ENCODE measurements at places on chromosomes 7 and 10.

DNA sequence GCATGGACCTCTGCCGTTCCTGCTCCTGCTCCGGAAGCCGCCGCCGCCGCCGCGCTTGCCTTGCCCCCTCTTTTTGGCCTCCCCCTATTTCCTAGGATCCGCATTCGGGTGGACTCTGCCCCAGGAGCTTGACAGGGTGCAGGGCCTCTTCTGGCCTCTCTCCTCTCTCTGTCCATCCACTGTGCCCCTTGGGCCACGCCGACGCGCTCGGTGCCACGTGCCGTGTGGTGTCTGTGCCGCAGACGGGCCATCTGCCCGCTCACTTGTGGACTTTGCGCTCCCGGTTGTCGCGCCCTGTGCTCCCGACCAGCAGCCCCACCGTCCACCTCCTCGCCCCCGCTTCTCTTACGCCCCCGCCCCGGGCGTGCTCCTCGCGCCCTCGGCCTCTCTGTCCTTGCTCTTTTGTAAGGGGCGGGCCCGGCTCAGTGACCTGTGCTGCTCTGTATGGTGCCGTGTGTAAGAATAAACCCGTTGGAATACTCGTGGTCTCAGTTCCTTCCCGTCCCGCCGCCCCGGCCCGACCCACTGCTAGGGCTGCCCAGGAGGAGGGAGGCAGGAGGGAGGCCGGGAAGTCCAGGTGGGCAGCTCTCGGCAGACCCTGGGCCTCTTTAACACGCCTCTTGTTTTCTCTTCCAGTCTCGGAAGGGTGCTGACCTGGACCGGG, 37.0 kb downstream of the AGAP3 start:
- DNase-seq: no peak

- DNase-seq: no peak
Observed at GRCh38 chr10:102219370-102219769, 6.7 kb upstream of the ELOVL3 start.

- DNase-seq: peak; percentile 61
Observed at GRCh38 chr10:5692461-5693358, 8.1 kb downstream of the TASOR2 start.

DNA sequence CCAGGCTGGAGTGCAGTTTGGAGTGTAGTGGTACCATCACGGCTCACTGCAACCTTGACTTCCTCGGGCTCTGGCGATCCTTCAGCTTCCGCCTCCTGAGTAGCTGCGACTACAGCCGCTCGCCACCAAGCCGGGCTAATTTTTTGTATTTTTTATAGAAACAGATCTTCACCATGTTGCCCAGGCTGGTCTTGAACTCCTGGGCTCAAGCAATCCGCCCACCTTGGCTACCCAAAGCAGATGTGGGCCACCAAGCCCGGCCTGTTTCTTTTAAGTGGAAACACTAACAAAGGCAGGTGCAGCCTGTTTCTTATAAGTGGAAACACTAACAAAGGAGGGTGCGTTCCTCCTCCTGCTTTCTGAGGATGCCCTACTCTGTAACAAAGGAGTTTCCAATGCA, 18.2 kb downstream of the PRF1 start:
- no peak for DNase-seq

- no peak for DNase-seq
Observed at GRCh38 chr10:47063858-47064257, 152.6 kb downstream of the PTPN20 start.

DNA sequence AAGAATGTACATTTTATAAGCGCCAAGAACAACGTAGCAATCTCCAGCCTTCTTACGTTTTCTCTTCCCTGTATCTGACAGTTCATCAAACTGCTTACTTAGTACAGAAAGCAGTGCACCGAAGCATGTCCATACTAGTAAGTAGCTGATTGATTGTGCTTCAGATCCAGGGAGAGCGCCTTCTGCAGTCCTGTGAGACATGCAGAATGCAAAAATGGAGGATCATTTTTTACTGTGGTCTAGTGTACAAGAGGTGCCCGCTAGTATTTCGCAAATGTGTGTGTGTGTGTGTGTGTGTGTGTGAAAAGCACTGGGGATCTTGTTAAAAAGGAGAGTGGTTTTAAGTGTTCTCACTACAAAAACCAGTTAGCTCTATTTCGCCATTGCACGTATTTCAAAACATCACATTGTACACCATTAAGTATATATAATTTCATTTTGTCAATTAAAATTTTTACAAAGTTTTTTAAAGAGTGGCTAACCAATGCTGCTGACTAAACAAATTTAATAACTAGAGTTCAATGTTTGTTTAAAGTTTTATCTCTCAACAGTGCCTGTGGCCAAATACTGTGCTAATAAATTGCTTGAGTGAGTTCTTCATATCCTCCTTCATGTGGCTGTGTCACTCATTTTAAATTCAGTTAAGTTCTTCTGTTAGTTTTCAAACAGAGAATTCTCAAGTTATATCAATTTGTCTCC, 99.6 kb downstream of the ZMYND11 start:
- no peak for DNase-seq

- no peak for DNase-seq
Observed at GRCh38 chr7:106767078-106767477, 98.0 kb upstream of the PIK3CG start.

GRCh38 chr7:23894892-23895569, 185.0 kb downstream of the STK31 start:
- no peak for DNase-seq

DNA sequence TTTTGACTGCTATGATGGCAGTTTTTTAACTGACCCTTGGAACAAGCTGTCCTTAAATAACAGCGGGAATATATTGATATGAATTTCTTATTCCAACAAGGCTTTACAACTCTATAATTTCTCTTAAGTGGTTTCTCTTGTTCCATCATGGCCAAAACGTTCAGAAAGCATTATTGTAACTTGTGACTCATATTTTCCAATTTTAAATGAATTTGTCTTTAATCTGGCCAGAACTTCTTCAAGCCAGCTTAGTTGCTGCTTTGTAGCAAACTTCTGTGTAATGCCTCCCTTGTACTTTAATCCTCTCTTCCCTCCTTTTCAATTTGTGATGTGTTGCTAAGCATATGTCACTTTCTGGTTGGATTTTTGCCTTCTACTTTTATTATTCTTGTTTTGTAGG, 271.9 kb downstream of the KIF20B start:
- no peak for DNase-seq

DNA sequence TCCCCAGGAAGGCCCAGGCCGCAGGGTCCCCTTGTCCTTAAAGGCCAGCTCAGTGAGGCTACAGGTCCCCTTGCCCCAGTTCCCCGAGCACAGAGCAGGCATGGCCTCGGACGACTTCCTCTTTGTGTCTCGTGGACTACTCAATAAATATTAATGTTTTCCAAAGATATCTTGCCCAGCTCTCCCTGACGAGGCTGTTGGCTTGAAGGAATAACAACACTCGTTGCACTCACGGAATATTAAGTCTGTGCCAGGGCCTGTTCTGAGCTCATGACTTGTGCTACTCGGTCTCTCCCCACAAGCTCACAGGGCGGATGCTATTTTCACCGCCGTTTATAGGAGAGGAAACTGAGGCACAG, 68.2 kb downstream of the CUX1 start:
- DNase-seq: no peak

DNA sequence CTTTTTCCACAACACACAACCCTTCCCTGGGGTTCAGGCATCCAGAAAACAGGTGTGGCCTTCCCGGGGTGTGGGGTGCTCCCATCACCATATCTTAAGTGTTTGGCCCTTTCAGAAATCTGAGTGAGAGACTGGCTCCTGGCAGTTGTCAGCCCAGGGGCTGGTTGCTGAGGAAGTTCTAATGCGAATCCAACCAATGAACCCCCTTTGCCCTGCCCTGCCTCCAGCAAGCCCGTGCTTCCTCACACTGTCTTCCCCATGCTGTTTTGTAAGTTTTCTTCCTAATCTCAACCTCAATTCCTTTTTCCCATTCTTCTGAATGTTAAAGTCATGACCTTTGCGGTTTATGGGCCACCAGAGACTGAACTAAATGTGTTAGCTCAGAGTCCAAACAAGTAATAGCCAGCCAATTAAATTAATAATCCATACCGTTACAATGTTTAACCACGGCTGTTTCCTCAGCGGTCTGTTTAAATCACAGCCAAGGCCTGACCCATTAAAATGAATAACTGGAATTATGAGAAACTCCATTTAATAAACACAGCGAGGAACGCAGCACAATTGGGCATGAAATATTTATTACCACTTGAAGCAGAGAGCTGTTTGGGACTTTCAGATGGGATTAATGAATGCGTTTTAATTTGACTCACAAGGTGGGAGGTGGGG, 90.9 kb upstream of the TCF7L2 start:
- DNase-seq: no peak

DNA sequence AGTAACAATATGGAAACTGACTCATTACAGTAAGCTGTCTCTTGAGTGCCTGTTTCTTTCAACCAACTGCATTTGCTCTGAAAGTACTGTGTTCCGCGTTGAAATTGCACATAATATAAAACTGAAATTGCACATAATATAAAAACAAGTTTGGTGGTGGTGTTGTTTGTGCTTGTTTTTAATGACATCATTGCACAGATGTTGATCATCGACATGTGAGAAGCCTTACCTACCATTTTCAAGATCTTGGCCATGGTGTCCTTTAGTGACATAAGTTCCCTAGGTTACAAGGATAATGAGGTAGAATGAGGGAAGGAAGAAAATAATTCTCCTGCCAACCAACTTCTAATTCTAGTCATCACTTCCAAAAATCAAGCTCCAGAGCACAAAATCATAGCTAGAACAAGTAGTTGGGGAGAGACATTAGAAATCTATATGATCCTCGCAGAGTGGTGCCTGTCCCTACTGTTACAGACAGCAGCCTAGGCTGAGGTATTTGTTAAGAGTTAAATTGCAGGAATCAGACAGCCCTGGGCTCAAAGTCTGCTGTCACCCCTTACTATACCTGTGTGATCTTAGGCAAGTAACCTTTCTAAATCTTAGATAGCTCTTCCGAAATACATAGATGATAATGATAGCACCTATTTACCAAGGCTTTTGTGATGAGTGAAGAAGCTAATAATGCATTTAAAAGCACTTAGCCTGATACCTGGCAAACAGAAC, 29.3 kb downstream of the DOCK4 start:
- DNase-seq: no peak

DNA sequence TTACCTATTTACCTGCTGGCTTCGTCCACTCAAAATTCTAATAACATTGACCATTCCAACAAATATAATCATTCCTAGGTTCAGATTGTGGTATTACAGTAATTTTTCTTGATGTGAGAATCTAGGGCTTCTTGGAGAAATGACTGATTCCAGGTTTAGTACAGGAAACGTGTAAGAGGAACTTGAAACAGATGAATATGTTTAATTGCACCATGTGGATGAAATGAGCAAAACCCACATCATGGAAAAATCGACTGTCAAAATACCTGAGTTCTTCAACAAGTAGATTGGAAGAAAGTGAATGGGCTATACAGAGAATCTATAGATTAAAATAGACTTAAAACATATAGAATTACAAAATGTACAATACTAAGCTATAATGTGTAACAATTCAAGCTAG, 24.9 kb upstream of the OR9A4 start:
- no peak for DNase-seq

All from HuH-7 (cell line).